Left renal pelvis (tissue), 4 donors: ENCODE measurements at places on chromosomes 4 and X. TPM values are rescaled to one million over a fixed set of nuclear protein-coding genes. Genes with fewer than 3 reads are reported as not detected.

DNA sequence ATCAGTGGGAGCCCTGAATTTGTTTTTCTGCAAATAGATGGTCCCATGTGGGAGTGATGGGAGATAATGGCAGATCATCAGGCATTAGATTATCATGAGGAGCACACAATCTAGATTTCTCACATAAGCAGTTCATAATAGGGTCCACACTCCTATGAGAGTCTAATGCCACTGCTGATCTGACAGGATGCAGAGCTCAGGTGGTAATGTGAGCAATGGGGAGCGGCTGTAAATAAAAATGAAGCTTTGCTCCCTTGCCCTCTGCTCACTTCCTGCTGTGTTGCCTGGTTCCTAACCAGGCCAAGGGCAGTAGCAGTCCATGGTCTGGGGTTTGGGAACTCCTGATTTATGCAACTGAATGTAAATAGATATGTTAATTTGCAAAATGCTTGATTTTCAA, 538.6 kb downstream of the TRAM1L1 start:
- DNase-seq = no peak

- DNase-seq = no peak
Observed at GRCh38 chrX:37755025-37755424, 24.8 kb upstream of the CYBB start.

DNA sequence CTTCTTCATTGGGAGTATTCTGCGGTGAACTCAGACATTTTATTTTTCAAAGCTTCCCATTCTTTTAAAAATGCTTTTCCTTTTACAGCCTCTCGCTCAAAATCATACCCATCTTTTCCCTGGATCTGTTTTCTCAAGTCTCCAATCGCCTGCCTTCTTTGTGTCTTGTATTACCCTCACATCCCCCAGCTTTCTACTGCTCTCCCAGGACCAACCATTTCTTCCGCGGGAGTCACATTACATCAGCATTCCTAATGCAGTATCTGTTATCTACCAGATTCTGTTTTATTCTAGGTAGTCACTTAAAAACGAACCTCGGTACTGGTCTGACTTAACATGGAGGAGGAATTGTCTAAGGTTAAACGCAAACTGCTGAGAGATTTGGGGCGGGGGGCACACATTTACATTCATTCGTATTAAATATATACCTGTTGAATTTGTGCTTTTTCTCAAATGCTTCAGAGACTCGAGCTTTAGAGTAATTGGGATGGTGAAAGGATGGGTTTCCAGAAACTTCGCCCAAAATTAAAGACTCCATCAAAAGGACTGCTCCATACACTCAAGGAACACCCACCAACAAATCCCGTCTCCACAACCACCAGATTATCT, 493 bp upstream of the UCHL1 start:
- no peak for DNase-seq

DNA sequence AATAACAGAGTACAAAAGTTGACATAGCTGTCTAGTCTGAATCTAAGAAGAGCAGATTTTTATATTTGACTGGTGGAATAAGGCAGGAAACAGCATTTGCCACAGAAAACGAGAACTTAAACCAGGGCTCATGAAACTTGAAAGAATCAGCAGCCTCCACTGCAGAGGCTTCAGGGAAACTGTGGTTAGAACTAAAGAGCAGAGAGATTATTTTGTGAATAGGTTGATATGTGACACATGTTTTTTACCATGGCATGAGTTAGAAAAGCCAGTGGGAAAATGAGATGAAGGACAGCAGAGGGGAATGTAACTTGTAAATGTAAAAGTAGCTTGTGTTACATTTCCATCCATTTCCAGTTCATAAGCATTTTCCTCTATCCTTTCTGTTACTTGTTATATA, 63.7 kb upstream of the CAMK2D start:
- no peak for DNase-seq

GRCh38 chr4:160319221-160319867, 1216.5 kb downstream of the RAPGEF2 start:
- no peak for DNase-seq

DNA sequence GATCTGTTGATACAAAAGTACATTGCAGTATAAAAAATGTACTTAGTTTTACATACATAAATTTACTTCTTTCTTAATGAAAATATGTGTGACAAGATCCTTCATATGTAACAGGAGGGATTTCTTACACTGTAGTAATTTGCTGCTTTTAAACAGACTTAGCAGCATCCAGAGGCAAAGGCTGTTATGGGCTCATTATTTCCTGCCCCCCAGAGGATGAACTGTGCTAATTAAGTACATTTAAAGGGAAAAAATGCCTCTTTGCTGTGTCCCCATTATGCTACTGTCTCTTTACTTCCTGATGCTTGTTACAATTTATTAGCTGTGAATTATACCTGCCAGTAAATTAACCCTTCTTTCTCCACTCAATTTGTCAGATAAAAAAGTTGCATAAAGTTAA, 47.1 kb downstream of the NDST3 start:
- no peak for DNase-seq

DNA sequence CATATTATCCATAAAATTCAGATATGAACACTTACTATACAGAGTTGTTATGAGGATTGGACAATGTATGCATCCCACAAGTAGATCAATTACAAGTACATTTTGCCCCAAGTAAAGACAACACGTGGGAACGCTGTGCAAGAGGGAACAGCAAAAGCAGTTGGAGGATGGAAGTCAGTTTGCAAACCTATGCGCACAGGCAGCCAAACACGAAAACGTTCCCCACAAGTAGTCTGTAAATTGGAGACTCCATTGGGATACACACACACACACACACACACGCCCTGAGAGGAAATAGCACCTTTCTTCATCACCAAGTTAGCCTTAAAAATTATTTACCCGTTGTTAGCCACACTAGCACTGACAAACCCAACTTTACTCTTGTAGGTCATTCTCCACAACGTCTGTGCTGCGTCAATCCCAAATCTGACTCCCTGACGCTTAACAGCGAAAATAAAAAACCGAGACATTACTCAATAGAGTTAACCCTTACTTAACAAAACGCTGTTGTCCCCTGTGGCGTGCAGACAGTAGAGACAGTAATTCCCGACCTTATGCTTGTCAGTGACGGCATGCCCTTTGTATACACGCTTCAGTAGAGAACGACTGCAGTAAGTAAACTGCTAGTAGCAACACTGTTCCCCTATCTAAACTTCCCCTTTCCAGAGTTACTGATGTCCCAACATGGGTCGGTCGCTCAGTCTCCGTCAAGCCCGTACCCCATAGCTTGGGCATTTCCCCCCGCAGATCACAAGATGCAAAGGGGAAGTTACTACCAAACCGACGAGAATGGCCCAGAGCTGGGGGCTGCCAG, 730 bp downstream of the MANBA start:
- DNase-seq = no peak

GRCh38 chrX:8783714-8784098, 17.5 kb downstream of the FAM9A start:
- DNase-seq = no peak

- DNase-seq = no peak
Observed at GRCh38 chr4:155571184-155571944, 95.3 kb upstream of the GUCY1A1 start.

DNA sequence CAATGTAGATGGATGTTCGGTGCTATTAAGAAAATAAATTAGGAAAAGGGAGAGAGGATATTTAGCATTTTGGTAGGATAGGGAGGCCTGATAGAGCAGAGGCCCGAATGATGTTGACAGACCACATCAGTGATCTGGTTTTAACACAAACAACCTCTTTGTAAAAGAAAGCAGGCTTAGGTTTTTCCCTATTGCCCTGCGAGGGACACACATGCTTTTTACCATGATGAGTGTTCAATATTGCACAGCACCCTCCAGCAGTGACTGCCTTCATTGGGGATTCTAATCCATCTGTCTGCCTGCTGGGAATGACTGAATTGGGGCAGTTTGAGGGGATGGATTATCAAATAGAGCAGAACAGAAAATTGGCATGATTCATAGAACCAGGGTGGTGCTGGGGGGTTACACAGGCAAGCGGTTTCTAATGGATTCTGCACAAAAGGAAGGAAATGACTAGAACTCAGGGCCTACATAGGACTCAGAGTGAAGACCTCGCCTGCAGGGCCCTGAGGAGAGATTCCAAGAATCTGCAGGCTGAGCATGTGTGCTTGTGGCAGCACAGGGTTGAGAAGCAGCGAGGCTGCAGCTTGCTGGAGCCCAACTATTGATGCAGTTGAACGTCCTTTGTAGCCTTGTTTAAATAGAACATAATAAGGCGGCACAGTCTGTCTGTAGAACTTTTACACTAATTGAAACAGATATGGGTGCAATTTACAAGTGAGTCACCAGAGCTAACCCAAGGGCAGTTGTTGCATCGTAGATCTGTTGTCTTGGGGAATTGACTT, 58.0 kb downstream of the RHOH start:
- no peak for DNase-seq

DNA sequence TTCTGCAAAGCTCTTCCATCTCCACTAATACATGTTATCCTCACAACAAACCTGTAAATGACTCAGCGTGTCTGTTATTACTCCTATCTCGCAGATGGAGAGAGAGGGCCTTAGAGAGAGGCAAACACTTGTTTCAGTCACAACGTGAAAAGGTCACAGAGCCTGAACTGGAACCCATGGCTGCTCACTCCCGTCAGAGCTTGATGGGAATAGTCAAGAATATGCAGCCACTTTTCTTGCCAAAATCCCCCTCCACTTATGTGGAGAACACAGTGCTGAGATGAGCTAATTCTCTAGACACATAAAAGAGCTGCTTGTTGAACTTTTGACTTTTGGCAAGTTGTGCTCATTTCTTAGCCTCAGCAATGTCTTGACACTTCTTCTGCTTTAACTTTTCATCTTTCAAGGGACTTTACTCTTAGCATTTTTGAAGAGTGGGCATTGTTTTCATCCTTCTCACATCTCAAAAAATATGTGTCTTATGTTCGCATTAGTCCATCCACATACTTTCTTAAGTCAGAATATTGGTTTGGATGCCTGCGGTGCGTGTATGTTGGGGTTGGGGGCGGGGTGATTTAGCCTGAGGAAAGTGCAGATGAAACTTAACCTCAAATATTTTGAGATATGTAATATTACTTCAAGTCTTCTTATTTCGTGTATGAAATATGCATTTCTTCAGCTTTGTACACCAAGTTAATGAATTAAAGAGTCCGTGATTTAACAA, 69.2 kb downstream of the SYNPO2 start:
- DNase-seq = no peak

- DNase-seq = no peak
Observed at GRCh38 chr4:176837169-176837895, 44.6 kb upstream of the VEGFC start.

- DNase-seq = no peak
Observed at GRCh38 chr4:131644619-131645018, 1504.5 kb upstream of the PCDH10 start.

GRCh38 chr4:164716901-164717300, 37.0 kb upstream of the SMIM31 start:
- no peak for DNase-seq

DNA sequence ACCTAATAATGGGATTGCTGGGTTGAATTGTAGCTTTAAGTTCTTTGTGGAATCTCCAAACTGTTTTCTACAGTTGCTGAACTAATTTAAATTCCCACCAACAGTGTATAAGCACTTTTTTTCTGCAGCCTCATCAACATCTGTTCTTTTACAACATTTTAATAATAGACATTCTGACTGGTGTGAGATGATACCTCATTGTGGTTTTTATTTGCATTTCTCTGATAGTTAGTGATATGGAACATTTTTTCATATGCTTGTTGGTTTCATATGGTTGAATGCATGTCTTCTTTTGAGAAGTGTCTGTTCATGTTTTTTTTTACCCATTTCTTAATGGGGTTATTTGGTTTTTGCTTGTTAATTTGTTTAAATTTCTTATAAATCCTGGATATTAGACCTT, 1718.9 kb downstream of the C4orf33 start:
- DNase-seq = no peak

DNA sequence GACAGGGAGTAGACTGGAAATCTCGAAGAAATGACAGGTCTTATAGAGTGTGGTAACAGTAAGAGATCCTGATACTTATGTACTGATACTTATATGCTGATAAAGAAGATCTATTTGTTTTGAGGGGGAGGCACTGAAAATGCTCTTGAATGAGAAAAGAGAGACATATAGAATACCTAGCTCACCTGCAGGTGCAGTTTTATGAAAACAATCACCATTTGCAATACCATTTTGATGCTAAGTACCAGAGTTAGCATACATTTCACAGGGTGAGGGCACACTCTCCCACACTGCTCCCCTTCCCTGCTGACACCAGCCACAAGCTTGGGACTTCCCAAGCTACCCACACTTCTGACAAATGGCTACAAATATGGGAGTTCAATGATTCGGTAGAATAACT, 1490.1 kb upstream of the IGFBP7 start:
- no peak for DNase-seq

GRCh38 chr4:145734031-145734430, 54.1 kb downstream of the C4orf51 start:
- no peak for DNase-seq

DNA sequence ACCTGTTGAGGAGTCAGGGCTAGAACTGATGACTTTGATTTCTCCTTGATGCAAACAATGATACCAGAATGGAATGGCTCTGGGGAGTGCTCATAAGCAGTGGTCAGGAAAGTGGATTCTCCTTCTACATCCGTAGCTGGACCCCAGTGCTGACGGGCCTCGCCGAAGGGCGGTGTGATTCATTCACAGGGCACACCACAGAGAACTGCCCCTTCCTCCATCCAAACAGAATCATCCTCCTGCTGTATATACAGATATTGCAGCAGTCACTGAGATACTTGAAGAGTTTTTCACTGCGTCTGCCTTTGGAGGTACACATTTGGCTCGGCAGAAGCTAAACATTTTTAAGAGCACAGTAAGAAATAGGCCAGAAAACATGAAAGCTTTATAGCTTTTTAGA, 7.3 kb upstream of the DCTD start:
- DNase-seq = no peak

GRCh38 chrX:14964500-14964899, 91.3 kb downstream of the MOSPD2 start:
- DNase-seq = no peak

The YIPF6 gene
- polyA plus RNA-seq = 49.4 TPM

The CENPVL3 gene
- 1.3 TPM for polyA plus RNA-seq

The SPATA18 gene
- polyA plus RNA-seq = 1.3 TPM

The IL2 gene
- not detected for polyA plus RNA-seq

The APBB2 gene
- polyA plus RNA-seq = 54.4 TPM

The GC gene
- polyA plus RNA-seq = 0.27 TPM

The CTSO gene
- 50.5 TPM for polyA plus RNA-seq

The ARMCX1 gene
- 52.3 TPM for polyA plus RNA-seq

The BMP15 gene
- polyA plus RNA-seq = not detected

The TAF7L gene
- polyA plus RNA-seq = 0.85 TPM

The RASGEF1B gene
- 12.5 TPM for polyA plus RNA-seq

The ENAM gene
- 4.0 TPM for polyA plus RNA-seq

The IL9R gene
- polyA plus RNA-seq = 0.20 TPM

The ARR3 gene
- polyA plus RNA-seq = 0.23 TPM

The IQCM gene
- polyA plus RNA-seq = 0.21 TPM
